ENCODE measurements at places on chromosomes 6 and 20.

- DNase-seq, result peak; percentile 40
Observed at GRCh38 chr20:64131406-64131805, 24.0 kb upstream of the NPBWR2 start.

- DNase-seq, result no peak
Observed at GRCh38 chr20:59044295-59044694, 1.7 kb upstream of the PRELID3B start.

DNA sequence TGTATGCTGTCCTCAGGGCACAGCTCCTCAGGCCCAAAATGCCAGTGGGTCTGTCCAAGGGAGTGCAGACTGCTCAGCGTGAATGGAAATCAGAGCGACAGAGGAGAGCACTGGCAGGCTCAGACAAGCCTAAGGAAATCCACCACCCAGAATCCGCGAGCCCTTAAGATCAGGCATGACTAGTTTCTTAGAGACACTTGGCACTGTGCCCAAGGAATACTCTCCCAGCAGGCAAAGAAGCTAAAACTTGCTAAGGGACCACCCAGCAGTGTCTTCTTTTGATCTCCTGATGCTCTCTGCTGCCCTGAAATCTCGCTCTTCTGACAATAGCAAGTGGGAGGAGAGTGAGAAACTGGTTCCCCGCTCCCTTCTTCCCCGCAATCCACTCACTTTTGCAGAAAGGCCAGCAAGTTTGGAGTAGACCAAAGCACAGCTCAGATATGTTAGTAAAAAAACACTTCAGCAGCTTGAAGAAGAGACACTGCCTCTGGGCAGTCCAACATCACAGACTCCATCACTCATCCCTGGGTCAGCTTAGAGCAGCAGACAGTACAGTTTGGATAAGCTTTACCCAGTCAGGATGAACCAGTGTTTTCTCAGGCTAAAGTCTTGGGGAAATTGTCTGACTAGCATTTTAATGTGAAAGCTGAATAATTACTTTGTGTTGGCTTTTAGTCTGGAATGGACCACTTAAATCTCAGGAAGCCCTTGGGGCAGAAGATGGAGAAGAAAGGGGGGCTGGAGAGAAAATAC, 32.4 kb downstream of the TRAF3IP2 start:
- DNase-seq, result no peak

- DNase-seq, result no peak
Observed at GRCh38 chr20:9358001-9358400, 156.4 kb upstream of the LAMP5 start.

DNA sequence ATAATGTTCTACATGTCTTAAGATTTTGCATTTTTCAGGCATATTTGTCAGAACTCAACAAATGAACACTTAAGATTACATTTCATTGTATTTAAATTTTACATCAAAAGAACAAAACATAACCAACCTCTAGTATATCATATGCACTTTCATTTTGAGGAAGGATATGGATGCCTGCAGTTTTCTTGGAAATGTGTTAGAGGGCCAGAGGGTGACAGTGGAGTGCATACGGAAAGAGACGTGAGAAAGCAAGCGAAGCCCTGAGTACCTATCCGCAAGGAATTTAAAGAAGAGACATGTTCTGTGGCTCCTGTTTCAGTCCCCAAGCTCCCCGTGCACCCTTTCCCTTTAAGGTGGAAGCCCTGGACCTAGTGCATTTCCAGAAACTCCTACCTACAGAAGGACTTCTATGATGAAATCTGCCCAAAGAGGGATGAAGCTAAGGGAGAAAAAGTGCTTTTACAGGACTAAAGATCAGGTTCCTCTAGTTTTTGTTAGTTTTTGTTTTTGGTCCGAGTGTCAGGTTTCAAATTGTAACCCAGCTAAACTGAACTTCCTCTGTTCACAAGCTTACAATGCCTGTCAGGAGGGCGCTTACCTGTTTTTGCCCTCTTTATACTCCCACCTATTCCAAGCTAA, 38.8 kb downstream of the EZR start:
- DNase-seq, result no peak

- no peak for DNase-seq
Observed at GRCh38 chr6:159068904-159069578, 24.2 kb upstream of the TAGAP start.

DNA sequence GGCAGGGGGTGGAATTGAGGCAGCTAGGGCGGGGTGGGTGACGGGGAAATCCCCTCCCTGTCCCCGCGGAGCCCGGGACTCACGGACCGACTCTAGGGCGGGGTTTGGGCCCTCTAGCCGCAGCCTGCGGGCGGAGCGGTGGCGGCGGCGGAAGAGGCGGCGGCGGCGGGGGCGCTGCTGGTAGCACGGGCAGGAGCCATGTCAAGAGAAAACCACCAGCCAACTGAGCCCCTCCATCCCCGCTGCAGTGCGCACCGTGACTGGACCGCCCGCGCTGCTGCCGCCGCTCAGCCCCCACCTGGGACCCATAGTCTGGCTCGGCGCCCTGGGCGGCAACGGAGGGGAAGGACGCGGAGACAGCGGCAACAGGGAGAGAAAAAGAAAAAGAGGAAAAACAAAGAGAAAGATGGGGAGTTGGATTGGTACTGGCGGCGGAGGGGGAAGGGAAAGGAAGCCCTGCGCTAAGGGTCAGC, 1.2 kb upstream of the C6orf62 start:
- DNase-seq, result peak; percentile 14

DNA sequence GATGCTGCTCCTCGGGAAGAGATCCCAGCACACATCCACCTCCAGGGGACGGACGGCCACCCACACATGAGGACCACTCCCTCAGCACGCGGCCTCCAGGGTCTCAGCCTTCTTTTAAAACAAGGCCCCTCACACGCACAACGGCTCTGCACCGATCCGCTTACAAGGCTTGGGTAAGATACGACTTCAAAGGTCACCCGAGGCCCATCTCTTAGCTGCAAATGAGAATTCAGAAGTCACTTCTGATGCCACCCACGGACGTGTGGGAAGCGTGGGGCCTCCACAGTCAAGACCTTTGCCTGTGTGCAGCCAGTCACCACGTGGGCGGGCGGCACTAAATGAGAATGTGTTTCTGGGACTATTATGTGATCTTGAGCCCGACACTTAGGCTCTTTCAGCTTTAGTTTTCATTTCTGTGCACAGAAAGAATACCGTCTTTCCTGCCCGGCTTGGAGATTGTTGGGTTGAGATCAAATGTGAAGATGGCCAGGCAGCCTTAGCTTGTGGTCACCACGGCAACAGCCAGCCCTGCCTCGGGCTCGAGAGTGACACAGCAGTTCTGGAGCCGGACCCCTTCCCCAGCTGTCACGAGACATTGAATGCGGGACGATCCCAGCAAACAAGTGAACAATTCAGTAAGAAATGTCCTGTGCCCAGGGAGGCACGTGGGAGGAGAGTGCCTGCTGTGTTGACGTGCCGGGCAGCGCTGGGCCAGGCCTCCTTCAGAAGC, 91.6 kb downstream of the RAMACL start:
- DNase-seq, result no peak

GRCh38 chr6:162726947-162727321, 632 bp downstream of the PRKN start:
- no peak for DNase-seq

DNA sequence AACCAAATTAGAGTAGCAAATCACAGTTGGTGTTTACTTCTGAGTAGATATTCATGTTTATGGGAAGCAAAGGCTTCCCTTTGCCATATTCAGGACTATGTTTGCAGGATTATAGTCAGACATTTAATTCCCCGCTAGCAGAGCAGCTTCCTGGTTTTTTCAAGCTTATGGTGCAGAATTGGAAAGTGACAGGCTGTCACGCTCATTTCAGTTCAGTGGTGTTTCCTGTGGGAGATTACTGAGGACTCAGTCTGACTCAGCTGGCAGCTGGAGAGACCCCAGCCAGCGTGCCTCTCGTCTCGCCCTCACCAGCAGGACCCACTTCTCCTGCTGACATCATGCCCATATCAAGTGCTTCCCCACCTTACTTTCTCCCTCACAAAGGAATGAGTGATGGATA, 85.1 kb downstream of the LYRM2 start:
- no peak for DNase-seq

DNA sequence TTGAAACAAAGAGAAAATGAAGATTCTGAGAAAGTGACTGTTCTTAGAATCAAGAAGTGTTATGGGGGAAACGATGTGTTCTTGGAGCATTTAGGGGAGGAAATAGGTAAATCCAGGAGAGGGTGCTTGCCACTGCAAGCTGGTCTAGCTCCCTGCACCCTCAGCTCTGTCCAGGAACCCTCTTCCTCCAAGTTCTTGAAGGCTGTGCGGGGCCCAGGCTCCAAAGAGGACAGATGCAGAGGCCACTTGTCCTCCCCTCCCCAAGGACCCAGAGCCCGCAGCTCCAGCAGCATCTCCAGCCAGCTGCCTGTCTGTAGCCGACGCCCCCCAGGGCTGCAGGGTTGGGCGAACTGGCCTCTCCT, 87.9 kb downstream of the CDC5L start:
- no peak for DNase-seq

DNA sequence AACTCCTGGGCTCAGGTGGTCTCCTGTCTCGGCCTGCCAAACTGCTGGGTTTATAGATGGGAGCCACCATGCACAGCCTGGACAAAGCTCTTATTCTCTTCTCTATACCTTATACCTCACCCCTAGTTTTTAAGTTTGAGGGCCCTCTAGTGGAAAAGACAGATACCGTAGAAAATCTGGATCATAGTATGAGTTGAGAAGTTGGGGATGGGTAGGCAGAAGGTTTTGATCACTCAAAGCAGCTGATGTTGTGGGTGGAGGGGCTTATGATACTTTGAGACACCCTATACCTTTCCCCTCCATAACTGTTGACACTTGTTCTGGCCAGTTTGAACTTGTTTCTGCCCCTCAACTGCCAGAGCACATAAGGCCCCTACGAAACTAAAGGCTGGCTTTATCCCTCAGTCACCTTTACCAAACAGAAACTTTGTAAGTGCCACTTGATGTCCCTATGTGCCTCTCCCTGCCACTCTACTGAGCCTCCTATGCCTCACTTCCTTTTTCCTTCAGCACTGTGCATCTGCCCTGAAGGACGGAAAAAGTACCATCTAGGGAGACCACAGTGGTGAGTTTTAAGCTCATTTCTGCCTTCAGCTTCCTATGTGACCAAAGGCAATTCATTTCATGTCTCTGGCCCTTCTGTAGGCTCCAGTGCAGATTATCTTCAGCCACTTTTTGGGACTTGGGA, 28.6 kb downstream of the RALY start:
- DNase-seq, result no peak

GRCh38 chr6:52087498-52087999, at the start of gene PKHD1:
PKHD1 (minus strand) TSS chr6:52087613; CDS start chr6:52084933, 2,680 bp downstream.
- no peak for DNase-seq
